ENCODE measurements at places on chromosomes 12 and 14.

- DNase-seq = no peak
These were observed 866.3 kb downstream of the NRXN3 start for GRCh38 chr14:79036441-79036840.

DNA sequence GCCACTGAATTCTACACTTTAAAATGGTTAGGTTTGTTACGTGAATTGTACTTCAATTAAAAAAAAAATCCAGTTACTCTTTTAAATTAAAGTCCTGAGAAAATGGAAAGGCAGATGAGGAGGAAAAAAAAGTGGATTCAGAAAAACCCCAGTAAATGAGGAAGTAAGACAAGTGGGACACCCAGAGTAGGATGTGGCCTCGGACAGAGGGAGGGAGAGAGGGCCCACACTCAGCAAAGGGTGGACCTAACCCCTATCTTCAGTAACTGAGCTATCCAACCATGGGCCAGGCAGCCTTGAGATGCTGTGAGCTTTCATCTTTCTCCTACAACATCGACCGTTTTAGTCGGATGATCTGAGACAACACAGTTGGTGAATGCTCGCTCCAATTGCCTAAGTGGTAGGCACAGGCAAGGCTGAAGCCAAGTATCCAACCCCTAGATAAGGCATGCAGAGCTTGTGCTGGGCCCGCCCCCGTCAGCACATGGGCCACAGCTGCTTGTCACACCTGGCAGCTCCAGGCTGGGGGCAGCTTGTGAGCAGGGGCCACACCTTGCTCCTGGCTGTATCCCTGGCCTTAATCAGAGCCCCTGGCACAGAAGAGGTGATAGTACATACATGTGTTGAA lies 142.1 kb downstream of the TTC7B start:
- no peak for DNase-seq

- DNase-seq = no peak
These were observed 197.6 kb upstream of the RBM19 start for GRCh38 chr12:114163771-114164170.

- no peak for DNase-seq
These were observed 104.7 kb downstream of the ANO4 start for GRCh38 chr12:100899301-100899700.

- DNase-seq = no peak
These were observed 216.3 kb downstream of the PHETA1 start for GRCh38 chr12:111152561-111152960.

DNA sequence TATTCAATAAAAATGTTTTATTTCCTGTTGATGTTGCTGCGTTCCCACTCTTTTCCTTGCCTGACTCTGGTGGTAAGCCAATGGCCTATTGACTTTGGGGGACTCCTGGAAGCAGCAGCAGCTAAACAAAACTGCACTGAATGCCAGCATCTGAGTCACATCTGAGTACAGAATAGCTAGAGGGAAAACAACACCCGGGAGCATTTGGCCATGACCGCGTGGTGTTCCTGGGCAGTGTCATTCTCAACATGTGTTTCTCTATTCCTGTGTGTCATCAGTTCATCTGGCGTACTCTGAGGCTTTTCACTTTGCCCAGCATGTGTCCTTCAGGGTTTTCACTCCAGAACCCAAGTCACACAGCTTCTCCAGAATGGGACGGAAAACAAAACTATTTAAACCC lies 238.8 kb downstream of the PAWR start:
- DNase-seq = no peak

DNA sequence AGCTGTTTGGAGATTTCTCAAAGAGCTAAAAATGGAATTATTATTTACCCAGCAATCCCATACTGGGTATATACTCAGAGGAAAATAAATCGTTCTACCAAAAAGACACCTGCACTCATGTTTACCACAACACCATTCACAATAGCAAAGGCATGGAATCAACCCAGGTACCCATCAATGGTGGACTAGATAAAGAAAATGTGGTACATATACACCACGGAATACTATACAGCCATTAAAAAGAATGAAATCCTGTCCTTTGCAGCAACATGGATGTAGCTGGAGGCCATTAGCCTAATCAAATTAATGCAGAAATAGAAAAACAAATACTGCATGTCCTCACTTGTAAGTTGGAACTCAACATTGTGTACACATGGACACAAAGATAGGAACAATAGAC lies 37.9 kb downstream of the WBP11 start:
- no peak for DNase-seq

GRCh38 chr12:19048943-19049342 lies 80.6 kb upstream of the PLEKHA5 start:
- DNase-seq = peak; percentile 9

DNA sequence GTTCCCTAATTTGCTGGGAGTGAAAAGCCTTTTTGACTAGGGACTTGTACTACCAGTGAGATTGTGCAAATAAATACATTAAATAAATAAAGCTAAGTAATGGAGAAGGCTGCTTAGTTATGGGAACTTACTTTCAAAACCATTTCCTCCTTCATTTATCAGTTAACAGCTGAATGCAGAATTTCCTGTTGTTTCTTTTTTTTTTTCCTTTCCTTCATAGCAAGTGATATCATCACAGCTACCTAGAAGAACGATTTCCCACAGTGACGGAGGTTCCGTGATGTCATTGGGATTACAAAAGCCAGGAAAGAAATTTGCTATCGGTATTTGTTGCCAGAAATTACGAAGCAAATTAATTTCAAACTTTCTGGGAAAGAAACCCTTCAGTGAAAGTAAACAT lies 42.1 kb upstream of the SOCS2 start:
- DNase-seq = no peak

GRCh38 chr12:31470459-31470858 lies 120.5 kb downstream of the DENND5B start:
- no peak for DNase-seq

- no peak for DNase-seq
These were observed 77.8 kb downstream of the CCDC88C start for GRCh38 chr14:91339671-91340369.

- no peak for DNase-seq
These were observed 12.9 kb downstream of the RIOX1 start for GRCh38 chr14:73503648-73504047.

GRCh38 chr14:102318781-102319276 lies 717 bp upstream of the ZNF839 start:
- peak; percentile 41 for DNase-seq

- DNase-seq = no peak
These were observed 92.4 kb upstream of the TMEM260 start for GRCh38 chr14:56487090-56487667.

DNA sequence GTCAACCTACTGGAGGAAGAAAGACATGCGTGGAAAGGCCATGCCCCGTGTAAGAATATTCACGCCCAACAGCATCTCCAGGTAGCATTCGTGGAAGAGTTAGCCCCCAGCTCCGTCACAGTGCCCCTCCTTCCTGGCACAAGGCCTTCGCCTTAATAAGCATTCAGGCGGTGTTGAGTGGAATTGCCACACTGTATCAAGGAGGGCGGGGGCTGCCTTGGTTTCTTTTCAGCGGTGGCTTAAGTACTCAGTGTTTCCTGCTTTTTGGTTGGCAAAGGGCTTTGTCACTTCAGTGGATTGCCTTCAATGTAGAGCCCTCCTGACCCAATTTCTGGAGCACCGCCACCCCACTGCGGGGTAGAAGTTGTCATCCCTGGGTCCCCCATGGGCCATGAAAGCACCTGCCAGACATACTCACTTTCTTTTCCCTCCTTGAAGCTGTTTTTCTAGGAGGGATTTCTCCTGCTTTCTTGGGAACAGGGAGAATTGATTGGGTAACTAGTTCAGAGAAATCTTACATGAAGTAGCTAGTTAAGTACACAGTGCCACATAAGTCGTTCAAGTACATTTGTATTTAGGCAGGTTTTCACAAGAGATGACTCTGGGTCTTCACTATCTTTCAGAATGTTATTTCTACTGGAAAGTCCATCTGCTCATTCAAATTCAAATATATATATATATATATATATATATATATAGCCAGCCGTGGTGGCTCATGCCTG lies 65.5 kb upstream of the STON2 start:
- DNase-seq = no peak

GRCh38 chr12:5438671-5439200 lies 6.8 kb downstream of the NTF3 start:
- DNase-seq = no peak

DNA sequence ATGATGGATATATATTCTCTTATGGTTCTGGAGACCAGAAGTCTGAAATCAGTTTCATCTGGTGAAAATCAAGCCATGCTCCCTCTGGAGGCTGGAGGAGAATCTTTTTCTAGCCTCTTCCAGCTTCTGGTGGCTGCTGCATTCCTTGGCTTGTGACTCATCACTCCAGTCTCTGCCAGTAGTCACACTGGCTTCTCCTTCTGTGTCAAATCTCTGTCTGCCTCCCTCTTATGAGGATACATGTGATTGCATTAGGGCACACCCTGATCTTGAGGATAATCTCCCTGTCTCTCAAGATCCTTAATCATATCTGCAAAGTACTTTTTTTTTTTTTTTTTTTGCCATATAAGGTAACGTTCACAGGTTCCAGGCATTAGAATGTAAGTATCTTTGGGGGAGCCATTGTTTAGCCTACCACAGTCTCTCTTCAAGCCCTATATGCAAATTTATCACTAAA lies 17.7 kb downstream of the DNAL1 start:
- DNase-seq = no peak

DNA sequence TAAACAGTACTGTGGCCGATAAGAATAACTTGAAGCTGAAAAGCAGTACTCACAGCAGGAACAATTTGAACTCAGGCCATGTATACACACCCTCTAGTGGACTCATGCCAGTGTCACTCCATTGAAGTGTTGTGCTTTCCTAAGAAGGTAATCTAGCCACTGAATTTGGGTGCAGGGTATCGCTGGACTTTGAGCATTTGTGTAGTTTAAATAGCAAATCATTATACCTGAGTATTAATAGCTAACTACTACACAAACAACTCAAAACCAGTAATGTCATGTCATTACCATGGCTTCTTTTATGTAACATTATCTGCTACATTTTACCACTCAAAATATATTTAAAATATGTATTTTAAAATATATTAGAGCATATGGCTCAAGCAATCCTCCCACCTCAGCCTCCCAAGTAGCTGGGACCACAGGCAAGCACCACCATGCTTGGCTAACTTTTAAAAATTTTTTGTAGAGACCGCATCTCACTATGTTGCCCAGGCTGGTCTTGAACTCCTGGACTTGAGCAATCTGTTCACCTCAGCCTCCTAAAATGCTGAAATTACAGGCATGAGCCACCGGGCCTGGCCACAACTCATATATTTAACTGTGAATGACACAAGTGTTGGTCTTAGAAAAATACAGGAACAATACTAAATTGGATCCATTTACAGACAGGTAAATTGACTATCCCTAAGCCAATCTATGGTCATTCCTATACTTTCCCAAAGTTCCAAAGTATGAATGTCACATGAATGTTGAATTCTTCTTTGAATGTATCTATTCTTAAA lies 25.6 kb upstream of the ARID4A start:
- no peak for DNase-seq

DNA sequence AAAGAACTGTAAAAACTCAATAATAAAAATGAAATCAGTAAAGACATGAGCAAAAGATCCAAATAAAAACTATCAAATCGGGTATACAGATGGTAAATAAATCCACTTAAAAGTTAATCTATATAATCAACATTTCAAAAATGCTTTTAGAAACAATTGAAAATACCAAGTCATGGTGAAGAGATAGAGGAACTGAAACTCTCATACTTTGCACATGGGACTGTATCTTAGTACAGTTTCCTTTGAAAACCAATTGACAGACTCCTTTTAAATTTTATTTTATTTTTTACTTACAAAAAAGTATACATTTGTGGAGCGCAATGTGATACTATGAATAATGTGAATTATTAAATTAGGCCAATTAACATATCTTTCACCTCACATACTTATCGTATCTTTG lies 98.6 kb upstream of the FAR2 start:
- no peak for DNase-seq

DNA sequence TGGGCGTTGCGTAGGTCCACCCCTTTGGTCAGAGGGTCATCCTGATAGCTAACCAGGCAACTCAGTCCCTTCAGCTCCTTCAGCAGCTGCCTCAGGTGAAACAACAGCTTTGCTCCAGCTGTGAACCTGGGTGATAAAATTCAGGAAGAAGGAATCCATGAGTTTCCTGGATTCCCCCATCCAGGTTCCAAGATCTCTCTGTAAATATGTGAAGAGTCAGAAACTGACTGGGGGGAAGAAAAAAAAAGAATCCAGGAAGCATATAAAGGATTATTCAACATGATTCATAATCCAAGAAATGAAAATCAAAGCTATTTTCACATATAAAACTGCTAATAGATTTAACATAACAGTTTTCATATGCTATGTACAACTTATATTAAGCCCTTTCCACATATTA lies 8.6 kb downstream of the STAT2 start:
- no peak for DNase-seq

DNA sequence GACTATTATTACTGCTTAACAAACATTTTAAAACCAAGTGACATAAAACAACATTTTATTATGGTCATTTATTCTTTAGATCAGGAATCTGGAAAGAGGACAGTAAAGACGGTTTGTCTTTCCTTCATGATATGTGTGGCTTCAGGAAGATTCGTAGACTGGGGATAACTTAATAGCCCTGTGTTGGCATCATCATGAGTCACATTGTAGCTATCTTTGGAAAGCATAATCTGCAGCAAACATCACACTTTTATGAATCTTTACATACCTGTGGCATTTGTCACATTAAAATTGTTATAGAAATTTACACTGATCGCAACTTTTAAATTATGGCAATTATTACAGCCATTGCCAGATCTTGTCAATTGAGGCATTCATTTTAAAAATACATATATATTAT lies 397.1 kb downstream of the NOVA1 start:
- DNase-seq = no peak

All from activated CD4-positive, alpha-beta T cell treated with anti-CD3 and anti-CD28 coated beads for 36 hours (primary cell).